Left colon (tissue), 2 donors: ENCODE measurements at places on chromosomes 13 and 19. TPM values are rescaled to one million over a fixed set of nuclear protein-coding genes. Genes with fewer than 3 reads are reported as not detected.
A peak's percentile ranks its signal among the peaks of the same experiment; 100 is the strongest.

DNA sequence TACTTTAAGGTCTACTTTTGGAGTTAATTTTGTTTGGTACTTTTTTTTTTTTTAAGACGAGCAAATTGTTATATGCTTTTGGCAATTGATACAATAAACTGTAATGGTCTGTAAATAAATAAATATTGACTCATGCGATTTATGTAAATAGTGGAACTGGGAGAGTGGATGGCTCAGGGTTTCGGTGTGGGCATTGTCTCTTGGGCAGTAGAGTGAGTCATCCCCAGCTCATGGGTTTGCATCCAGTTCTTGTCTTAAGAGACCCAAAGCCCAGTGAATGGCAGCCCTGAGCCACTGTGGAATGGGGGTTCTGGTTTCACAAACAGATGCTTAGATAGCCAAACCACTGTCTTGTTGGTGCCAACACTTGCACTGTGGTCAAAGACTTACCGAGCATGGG lies 33.0 kb downstream of the FGF9 start:
- no peak for DNase-seq

The BCL3 gene
- 103 TPM for total RNA-seq

The NLRP11 gene
- total RNA-seq, result 0.11 TPM

The DKKL1 gene
- not detected for total RNA-seq

- DNase-seq, result no peak
Measured at GRCh38 chr13:20882206-20882605, 20.3 kb downstream of the XPO4 start.

GRCh38 chr19:21848706-21849105 lies 12.7 kb upstream of the ZNF43 start:
- no peak for DNase-seq

The RPS15 gene
- total RNA-seq, result 922 TPM

DNA sequence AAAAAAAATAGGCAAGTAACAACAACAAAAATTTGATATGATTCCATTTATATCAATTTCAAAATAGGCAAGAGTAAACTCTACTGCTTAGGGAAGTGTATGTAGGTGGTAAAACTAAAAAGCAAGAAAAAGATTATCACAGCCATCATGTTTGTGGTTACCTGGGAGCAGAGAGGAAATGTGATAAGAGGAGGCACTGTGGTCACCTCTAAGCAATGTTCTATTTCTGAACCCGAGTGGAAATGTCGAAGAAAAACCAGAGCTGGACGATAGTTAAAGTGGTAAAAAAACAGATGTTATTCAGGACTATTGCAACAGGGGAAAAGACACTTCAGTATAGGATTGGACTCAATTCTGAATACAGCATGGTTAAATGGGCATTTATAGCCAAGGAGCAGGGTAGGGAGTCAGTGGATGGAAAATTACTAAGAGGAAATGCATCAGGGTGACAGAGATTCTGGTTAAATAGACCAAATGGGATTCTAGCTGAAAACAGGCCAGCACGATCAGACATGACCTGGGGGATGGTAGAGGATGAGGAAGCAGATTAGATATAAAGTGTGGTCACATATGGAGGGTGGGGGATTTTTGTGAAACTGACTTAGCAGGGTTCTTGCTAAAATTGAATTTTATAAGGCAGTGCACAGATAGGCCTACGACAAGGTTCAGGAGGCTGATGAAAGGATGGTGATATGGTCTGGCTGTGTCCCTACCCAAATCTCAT lies 6.0 kb upstream of the TEX30 start:
- DNase-seq, result no peak

- DNase-seq, result no peak
Measured at GRCh38 chr13:52838433-52839107, 9.9 kb downstream of the PCDH8 start.

GRCh38 chr13:84670245-84670644 lies 788.0 kb upstream of the SLITRK1 start:
- no peak for DNase-seq

DNA sequence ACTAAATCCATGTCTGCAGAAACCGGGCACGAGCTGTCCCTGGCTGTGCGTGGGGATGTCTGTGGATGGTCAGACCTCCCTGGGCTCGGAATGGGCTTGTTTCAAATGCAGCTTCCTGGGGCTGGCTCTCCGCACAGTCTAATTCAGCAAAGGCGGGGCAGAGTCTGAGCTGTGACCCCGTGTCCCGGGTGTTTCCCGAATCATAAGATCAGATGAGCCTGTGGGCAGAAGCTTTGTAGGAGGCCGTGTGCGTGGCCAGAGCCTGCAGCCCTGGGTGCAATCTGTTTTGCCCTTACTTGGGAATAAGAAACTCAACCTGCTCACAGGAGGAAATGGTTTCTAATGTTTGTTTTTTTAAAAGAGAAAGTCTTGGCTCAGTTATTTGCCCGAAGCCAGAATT lies 13.9 kb upstream of the GNA11 start:
- peak; percentile 83 for DNase-seq

The GIPC3 gene
- 0.64 TPM for total RNA-seq

DNA sequence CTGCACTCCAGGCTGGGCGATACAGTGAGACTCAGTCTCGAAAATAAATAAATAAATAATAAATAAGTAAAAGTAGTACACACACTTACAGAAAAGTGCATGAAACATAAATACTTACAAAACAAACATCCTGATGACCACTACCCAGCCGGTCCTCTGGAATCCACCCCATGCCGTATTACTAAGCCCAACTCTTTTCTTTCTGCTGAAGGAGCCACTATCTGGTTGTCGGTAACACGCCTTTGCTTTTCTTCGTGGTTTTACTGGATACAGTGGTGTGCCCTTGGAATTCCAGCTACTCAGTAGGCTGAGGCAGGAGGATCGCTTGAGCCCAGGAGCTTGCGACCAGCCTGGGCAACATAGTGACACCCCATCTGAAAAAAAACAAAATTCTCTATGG lies 39.4 kb downstream of the CELF5 start:
- DNase-seq, result no peak

DNA sequence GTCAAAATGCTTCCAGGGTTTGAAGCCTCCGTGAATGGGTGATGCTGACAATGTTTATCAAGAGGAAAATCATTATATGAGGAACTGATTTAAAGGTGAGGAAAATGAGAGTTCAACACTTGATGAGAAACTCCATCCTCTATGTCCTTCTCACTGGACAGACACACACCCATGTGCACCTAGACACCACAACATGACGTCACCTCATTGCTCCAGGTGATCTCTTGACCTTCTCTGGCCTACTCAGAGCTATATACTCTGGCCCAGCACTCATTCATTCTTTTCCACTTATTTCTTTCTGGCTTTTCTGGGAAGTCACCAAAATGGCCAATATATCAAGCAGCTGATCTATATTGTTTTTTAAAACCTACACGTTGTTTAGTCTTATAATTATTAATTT lies 778.7 kb upstream of the PCDH20 start:
- DNase-seq, result no peak

DNA sequence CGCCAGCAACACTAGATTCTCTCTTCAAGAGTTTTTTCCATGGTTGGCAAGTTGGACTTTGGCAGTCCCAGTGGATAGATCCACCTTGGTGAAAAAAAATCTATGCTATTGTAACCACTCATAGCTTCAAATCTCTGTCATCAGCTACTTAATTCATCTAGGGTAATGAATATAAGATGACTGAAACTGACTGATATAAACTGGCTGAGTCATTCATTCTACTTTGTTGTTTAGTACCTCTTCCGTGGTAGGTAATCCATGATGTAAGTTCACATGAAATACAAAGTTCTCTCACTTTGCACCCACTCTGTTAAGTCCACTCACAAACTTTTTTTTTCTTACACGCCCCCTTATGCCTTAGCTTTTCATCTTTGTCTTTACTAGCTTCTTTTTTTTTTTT lies 1381.5 kb downstream of the SLITRK5 start:
- no peak for DNase-seq

- DNase-seq, result peak; percentile 76
Measured at GRCh38 chr19:7507884-7508283, 8.0 kb upstream of the ZNF358 start.

DNA sequence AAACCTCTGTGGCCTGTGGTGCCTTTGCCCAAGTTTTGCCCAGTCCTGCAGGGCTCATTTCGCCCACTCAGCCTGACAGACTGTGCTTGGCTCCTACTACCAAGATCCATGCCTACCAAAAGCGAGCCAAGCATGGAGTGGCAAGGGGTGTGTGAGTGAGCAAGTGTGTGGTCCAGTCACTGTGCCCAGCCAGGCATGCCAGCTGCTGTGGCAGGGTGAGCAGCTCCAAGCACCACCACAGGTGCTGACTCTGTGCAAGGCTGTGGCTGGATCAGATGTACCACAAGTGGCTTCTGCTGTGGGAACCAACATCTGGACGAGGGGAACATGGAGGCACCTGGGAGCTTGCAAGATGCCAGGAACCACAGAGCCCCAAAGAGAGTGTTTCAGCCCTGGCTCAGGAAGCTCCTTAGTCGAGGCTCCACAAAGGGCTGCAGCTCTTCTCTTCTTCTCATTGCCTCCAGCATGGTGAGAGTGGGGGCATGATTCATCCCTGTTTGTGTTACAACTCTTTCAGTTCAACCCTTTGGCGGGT lies 1564.2 kb upstream of the MIR17HG start:
- no peak for DNase-seq

DNA sequence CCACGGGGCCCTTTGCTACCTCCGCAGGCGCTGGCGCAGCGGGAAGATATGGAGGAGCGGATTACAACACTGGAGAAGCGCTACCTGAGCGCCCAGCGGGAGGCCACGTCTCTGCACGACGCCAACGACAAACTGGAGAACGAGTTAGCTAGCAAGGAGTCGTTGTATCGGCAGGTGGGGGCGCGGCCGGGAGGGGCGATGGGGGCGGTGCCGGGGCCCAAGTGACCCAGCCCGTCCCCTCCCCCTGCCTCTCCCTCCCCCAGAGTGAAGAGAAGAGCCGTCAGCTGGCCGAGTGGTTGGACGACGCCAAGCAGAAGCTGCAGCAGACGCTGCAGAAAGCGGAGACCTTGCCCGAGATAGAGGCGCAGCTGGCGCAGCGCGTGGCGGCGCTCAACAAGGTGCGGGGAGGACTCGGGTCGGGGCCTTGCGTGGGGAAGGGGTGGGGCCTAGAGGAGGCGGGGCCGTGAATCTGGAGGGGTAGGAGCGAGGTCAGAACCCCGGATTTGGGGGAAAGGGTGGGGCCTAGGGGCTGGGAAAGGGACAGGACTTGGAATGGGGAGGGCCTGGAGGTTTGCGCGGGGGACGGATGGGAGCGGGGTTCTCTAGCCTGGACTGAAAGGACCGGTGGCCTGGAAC lies 13.7 kb downstream of the PPFIA3 start:
- DNase-seq, result peak; percentile 80

The NALCN gene
- 0.17 TPM for total RNA-seq

The KLF2 gene
- 28.2 TPM for total RNA-seq

DNA sequence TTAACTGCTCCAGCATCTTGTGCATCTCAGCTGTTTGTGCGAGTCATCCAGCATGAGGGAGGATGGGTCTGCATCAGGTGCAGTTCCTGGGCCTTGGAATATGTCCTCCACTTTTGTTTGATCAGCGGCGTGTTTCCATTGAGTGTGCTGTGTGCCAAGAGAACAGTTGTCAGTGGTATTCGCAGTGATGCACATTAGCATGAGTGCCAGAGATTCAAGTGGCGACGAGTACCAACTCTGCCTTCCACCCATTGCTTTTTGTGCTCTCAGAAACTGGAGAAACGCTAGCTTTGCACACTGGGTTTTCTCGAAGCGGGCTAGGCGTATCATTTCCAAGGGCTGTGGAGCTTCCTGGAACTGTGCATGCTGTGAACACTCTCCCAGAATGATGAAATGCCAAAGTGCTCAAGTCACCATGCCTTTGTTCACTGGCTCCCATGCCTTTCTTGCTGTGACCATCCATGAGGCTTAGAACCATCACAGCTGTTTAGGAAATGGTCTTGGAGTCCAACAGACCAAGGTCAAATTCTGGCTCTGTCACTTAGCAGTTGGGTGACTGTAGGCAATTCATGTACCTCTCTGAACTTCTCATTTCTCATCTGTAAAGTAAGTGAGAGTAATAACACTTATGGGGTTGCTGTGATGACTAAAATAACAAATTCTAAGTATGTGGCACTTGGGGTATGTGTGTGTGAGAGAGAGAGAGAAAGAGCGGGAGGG lies 18.4 kb downstream of the LRCH1 start:
- no peak for DNase-seq

DNA sequence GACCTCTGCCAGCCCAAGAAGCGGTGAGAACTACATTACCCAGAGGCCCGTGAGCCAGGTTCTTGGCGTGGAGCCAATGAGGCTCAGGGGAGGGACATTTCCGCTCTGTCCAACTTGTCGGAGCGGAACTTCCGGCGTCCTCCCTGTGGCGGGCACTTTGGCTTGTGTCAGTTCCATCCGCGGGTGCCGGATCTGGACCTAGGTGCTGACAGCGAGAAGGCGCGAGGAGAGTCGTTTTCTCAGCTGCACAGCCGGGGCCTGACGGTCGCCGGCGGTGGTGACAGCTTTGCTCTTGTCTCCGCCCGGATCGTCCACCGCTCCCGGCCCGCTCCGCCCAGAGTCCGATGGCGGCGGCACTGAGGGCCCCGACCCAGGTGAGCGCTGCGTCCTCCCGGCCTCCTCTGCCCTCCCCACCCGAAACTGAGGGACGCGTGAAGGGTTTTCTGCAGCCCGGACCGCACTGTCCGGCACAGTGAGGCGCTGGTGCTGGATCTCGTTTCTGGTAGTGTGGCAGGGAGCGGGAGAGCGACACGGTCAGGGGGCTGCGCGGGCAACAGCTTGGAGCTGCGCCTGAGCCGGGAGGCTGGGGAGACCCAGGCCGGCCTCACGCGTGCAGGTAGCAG lies at the start of gene ZNF530:
ZNF530 (plus strand) TSS at position 125 of the 623 bp plus-strand sequence. CDS start 4,461 bp downstream, outside the sequence.
- peak; percentile 95 for DNase-seq

DNA sequence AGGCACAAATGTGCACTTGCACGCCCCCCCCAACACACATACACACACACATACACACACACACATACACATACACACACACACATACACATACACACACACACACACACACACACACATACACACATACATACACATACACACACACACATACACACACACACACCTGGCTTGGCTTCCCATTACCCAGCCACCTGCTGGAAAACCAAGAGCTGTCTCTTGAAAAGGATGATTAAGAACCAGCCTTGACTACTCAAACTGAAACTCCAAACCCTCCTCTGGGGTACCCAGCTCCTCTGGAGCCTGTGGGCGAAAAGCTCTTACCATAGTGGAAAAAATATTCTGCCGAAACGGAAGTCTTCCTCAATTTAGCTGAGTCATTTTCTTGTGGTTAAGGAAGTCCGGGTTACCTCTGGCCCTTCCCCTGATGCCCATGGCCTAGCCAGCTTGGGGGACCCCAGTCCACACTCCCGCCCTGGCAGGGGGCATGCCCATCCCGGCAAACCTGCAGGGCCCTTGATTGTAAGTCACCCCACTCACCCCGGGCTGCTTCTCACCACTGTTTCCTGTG lies 21.9 kb downstream of the CEBPA start:
- no peak for DNase-seq

The SMAD9 gene
- 13.0 TPM for total RNA-seq

The VSTM2B gene
- total RNA-seq, result not detected

GRCh38 chr13:23612182-23612581 lies 42.0 kb downstream of the TNFRSF19 start:
- DNase-seq, result no peak
